ENCODE measurements at places on chromosomes 1 and 21.

- no peak for DNase-seq
These were observed 38.9 kb downstream of the YY1AP1 start for GRCh38 chr1:155649676-155650075.

DNA sequence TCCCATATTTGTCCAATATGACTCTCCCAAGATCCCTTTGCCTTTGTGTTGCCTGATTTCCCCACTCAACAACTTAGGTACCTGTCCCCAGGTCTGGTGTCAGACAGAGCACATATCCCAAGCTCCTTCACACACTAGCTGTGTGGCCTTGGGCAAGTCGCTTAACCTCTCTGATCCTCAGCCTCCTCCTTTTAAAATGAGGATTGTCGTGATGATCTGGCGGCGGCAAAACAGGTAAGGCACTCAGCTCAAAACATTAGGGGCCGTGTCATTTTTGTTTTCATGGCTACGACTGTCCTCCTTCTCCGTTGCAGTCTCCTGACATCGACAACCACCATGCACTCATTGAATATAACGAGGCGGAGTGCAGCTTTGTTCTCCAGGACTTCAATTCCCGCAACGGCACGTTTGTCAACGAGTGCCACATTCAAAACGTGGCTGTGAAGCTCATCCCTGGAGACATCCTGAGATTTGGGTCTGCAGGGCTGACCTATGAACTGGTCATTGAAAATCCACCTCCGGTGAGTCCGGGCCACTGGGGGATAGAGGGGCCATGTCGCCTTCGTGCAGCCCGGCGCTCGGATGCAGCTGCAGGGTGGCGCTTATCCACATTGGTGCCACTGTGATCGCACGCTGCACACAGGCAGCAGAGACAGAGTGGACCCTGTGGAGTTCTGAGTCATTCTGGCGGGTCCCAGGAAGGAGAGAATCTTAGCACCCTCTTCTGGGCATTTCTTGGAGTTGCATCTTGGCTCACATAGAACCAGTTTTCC lies 25.2 kb downstream of the FHAD1 start:
- peak; percentile 26 for DNase-seq

GRCh38 chr1:8351693-8352470 lies 34.0 kb downstream of the SLC45A1 start:
- DNase-seq, result peak; percentile 14

DNA sequence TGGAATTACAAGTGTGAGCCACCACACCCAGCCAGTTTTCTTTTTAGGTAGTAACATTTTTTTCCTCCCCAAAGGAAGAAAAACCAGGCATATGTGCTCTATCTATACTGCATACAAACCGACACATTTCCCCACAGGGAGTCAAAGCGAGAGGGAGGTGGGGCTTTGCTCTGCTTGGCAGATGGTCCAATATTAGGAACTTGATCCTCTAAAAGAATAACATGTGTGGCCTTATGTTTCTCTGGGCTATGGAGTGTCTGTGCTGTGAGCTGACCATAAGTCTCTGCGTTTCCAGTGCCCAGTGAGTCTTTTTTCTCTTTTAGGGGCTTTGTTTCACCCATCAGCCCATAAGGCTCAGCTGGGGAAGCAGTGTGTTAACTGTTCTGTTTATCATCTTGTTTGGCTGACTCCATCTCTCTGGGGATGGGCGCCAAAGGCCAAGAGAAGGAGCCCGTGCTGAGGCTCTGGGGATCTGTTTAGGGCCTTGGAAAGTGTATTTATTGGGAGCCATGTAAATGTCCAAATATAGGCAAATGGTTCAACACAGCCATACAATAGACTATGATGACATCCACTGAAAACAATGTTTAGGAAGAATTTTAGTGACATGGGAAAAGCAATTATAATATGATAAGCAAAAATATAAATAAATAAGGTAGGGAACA lies 20.2 kb downstream of the LMOD1 start:
- no peak for DNase-seq

GRCh38 chr1:84406346-84406861 lies 8.1 kb downstream of the DNASE2B start:
- no peak for DNase-seq

DNA sequence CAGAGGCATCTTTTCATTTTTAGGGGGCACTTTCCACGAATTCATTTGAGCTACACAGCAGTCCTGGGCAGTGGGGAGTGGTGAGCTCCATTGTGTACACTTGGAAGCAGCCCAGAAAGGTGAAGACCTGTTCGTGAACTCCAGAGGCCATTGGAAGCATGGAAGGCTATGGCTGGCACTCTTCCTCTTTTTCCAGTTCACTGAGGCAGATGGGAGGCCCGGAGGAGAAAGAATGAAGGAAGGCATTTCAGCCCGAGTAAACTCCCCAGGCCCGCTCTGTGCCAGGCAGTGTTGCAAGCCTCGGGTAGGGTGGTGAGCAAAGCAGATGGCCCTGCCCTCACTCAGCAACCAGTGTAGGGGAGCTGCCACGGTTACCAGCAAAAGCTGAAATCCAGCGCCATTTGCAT lies 673 bp upstream of the DHCR24 start:
- DNase-seq, result no peak

- no peak for DNase-seq
These were observed 21.2 kb upstream of the JUN start for GRCh38 chr1:58804853-58805565.

DNA sequence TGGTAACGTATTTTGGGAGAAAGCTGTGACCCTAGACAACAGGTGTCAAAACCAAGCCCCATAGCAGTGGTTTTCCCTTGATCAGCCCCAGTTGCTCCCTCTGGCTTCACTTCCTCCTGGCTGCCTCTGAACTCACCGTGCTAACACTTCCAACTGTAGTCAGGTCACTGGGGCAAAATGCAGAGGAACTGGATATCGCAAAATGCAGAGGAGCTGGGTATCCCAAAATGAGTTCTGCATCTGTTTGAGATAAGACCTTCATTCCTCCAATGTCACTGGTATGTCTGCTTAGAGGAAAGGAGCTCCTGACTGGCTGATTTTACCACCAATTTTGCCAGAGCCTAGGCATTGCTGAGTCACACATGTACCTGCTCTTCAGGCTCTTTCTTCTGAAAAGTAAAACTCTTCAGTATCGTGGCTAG lies 19.6 kb upstream of the TACSTD2 start:
- no peak for DNase-seq

DNA sequence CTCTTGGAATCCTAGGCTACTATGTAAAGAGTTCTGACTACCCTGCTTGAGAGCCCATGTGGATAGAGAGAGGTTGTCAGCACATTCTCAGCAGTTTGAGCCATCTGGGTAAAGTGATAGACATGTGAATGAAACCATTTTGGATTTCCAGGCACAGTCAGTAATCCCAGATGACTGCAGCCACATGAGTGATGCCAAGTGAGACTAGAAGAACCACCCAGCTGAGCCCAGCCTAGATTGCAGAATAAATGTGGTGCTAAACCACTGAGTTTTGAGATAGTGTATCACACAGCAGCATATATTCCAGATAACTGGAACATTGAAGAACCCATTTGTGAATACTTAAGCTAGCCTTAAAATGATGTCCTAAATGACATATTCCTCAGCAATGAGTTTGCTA lies 166.2 kb downstream of the ATP6V1G3 start:
- no peak for DNase-seq

GRCh38 chr1:171636141-171636540 lies 14.1 kb downstream of the MYOCOS start:
- DNase-seq, result no peak
